ENCODE measurements at places on chromosomes 2 and 18. TPM values are rescaled to one million over a fixed set of nuclear protein-coding genes. Genes with fewer than 3 reads are reported as not detected.

- DNase-seq = no peak
These were observed 11.2 kb downstream of the SLC66A2 start for GRCh38 chr18:79940126-79940813.

SERTAD2 gene
- polyA plus RNA-seq = 26.8 TPM

DNA sequence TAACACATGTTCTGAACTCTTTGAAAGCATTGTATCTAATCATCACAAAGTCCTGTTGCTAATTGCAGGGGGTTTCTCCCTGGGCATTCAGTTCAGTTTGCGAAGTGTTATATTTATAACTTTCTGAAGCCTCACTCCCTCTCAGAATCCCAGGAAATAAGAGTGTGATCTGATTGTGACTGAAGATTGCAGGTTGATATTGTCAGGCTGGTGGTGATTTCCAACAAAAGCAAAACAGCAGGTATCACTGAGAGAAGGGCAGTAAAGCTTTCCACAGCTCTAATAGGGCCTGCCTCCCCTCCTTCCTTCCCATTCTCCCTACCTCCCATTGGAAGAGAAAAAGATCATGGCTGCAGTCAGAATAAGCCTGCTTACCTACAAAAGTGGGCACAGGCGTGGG is 466.7 kb upstream of the FSHR start:
- DNase-seq = no peak

DNA sequence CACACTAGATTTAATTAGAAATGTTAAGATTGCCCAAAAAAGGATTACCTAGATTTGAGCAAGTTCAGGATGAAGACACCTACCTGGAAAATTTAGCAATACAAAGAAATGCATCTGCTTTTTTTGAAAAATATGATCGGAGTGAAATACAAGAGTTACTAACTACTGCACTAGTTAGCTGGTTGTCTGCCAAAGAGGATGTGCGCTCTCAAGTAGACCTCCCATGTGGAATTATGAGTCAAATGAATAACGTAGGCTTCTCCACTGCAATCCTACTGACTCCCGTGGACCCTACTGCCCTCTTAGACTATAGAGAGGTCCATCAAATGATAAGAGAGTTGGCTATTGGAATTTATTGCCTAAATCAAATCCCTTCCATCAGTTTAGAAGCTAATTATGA is 2.0 kb downstream of the ANKAR start:
- DNase-seq = peak; percentile 82

GAL3ST2 gene
- not detected for polyA plus RNA-seq

- peak; percentile 73 for DNase-seq
These were observed 40.6 kb downstream of the GPD2 start for GRCh38 chr2:156476850-156477206.

IL36RN gene
- not detected for polyA plus RNA-seq

DNA sequence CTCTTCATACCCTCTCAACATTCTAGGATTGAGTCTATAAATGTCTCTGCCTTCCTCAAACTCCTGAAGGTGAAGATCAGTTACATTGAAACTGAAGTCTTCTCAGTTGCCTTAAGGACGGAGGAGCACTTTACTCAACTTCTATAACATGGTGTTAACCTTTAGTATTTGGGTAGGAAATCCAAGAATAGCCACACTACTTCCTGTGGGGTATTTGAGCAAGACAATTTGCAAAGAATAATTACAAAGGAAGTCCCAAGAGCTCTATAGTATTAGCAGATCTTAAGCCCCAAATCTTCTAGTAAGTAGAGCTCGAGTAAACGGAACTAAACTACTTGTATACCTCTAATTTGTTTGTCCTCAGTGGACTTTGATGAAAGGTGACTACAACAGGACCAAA is 80.9 kb downstream of the SP100 start:
- DNase-seq = no peak
